Stimulated activated CD4-positive, alpha-beta T cell treated with anti-CD3 and anti-CD28 coated beads, Interleukin-4, amount 100 ng/mL, for 4 hours (primary cell): ENCODE measurements at places on chromosomes 1 and 21.
A peak's percentile ranks its signal among the peaks of the same experiment; 100 is the strongest.

DNA sequence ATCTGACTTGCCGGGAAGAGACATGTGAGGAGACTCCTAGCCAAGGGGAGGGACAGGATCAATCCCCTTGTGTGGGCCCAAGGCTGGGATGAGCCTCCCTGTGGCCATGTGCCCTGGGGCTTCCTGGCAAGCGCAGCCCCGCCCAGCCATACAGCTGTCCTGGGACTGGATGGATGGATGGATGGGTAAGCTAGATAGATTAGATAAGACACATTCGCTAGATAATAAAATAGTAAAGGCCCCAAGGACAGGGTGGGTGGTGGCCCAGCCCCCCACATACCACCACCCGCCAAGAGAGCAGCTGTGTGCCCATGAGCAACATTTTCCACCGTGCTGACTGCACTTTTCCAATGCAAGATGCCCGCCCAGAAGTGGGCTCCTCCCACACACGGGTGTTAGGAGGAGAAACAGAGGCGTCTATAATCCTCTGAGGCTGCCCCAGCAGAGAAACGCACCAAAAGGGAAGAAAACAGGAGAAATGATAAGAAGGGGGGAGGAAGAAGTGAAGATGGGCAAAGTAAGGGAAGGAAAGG lies 25.1 kb downstream of the ZBTB17 start:
- peak; percentile 92 for DNase-seq

DNA sequence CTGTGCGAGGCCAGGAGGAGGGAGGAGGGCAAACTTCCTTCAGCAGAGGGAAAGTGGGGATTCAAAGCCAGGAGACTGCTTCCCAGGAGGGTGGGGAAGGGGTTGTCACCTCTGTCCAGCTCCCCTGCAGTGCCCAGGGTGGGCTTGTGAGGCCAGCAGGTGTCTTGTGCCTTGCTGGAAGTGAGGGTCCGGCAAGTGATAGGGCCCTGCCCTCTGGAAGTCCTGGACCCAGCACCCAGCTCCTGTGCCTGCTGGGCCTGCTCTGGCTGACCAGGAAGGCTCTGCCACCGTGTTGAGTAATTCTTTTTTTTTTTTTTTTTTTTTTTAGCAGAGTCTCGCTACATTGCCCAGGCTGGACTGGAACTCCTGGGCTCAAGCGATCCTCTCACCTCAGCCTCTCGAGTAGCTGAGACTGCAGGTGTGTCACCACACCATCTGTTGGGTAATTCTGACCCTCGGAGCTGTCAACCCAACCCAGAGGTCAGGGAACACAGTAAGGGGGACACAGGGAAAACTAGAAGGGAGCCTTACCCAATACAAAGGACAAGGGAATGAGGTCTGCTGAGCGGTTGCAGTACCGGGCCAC lies 1.0 kb downstream of the BEST4 start:
- DNase-seq = no peak

GRCh38 chr1:101945884-101946283 lies 50.8 kb downstream of the OLFM3 start:
- no peak for DNase-seq

DNA sequence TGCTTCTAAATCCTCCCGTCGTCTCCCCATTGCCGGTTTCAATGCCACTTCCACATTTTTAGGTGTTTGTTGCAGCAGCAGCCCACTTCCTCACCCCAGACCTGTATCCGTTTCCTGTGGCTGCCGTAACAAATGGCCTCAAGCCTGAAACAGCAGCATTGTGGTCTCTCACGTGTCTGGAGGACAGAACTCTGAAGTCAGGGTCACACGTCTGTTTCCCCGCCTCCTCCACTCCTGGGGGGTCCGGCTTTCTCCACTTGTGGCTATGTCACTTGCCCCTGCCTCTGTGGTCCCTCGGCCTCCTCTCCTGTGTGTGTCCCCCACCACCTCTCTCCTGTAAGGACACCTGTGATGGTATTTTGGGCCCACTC lies 21.8 kb downstream of the TRPM2 start:
- no peak for DNase-seq

DNA sequence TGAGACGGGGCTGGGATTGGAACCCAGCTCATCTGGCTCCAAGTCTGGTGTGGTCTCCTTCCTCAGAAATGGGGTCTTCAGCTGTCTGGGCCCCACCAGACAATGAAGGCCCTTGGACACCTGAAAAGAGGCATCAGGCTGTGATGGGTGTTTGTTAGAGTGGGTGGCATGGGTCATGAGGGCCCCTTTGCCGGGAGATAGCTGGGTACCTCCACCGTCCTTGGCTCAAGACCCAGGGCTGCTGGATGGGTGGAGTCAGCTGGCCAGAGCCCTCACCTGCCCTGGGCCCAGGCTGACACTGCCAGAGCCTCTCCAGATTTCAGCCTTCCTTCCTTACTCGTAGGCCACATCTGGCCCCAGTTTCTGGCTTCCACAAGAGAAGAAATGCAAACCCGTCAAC lies 13.4 kb upstream of the TTC22 start:
- DNase-seq = no peak

DNA sequence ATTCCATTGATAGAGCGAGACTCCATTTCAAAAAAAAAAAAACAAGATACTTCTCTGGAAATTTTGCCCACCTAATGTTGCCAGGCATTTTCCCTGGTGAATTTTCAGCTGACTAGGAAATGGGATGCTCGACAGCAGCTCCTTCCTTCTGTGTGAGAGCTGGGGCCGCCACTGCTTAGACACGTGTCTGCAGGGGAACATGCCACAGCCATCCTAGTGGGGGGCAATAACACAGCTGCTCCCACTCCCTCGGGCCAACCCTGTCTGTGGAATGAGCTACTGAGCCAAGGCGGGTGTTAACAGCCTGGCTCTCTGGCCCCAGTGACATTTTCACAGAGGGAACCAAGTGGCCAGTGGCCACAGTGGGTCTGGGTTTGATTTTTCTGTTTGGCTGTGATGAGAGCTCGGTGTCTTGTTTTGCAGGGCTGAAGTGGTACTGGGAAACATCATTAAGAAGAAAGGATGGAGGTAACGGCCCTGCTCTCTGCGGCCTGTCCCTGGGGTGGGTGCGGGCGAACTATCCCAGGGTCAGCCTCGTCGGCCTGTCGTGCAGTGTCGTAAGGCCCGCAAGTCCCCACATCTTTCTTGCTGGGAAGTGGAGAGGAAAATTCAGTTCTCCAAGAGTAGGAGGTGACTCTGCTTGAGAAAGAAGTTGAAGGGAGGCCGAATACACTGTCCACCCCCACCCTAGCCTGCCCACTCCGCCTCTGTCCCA lies 39.2 kb downstream of the KCNAB2 start:
- no peak for DNase-seq

DNA sequence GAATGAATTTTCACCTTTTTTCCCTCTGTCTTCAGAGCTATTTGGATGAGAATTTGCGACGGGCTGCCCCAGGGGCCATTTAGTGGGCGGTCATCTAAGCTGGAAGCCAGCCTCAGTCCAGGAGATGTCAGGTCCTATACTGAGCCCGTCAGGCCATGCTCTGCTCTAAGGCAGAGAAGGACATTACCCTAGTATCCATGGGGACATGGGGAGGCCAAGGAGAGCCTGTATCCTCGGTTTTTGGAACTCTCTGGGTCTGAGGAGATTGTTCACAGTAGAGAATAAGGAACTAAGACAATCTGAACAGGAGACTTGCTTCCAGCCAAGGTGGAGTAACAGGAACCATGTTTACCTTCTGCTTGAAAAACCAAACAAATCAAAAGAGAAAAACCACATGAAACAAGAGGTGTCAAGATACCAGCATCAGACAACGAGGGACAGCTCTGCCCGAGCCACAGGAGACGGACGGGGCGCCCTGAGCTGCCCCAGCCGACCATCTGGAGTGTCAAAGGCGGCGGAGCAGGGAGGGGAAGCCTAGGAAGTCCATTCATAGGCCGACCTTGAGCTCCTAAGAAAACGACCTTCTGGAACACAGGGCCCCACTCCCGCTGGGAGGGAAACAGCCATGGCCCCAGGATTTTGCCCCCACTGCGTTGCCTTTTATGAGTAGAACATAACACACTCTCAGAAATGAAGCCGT lies 20.0 kb upstream of the ADARB1 start:
- no peak for DNase-seq

DNA sequence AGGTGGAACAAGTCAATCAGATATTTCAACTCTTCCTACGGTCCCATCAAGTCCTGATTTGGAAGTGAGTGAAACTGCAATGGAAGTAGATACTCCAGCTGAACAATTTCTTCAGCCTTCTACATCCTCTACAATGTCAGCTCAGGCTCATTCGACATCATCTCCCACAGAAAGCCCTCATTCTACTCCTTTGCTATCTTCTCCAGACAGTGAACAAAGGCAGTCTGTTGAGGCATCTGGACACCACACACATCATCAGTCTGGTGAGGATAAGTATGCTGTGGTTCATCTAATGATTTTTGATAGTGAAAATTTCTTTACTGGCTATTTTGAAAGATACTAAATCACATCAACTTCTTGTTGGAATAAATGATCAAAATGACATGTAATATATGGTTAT lies 67.7 kb upstream of the MPC2 start:
- DNase-seq = no peak

DNA sequence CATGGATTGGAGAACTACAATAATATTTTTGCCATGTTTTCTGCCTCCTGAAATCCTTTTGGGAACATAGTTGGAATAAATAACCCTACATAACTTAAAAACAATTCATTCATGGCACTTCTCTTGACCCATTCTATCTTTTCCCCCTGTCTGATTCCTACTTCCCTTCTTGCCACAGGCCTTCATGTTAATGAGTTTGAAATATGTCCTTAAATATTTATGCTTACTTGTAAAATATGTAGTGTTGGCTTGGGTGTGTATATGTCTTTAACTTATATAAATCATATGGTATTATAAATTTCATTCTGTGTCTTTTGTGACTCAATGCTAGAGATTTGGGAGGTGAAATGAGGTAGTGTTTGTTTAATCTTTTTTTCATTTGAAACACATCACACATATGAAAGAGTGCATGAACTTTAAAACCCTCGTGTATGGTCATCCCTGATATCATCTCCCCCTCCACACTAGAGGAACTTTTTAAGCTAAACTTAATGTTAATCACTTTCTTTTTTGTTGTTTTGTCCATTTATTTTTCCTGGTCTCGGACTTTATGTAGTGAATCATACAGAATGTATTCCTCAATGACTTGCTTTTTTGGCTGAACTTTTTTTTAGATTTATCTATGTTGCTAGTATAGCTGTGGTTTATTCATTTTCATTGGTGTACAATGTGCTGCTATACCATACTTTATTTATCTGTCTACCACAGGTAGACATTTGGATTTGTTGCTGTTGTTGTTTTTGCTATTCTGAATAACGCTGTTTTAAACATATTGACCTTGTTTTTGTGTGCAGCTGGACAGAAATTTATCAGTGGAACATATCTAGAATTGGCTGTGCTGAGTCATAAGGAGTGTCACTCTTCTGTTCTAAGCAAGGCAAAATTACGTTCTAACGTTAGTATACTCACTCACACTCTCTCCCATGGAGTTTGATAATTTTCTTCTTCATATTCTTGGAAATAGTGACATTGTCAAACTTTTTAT lies 441.6 kb downstream of the PLPP3 start:
- no peak for DNase-seq

DNA sequence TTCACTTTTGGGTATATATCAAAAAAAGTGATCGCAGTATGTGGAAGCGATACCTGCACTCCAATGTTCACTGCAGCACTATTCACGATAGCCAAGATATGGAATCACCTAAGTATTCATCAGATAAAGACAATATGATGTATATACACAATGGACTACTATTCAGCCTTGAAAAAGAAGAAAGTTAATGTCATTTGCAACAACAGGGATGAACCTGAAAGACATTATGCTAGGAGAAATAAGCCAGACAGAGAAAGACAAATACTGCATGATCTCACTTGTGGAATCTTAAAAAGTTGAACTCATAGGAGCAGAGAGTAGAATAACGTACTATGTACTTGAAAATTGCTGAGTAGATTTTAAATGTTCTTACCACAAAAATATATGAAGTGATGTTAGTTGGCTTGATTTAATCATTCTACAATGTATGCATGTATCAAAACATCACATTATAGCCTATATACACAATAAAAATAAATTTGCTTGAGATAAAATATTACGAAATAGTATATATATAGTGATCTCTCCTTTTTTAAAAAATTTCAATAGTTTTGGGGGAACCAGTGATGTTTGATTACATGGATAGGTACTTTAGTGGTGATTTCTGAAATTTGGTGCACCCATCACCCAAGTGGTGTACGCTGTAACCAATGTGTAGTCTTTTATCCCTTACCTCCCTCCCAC lies 56.0 kb downstream of the DTL start:
- no peak for DNase-seq

DNA sequence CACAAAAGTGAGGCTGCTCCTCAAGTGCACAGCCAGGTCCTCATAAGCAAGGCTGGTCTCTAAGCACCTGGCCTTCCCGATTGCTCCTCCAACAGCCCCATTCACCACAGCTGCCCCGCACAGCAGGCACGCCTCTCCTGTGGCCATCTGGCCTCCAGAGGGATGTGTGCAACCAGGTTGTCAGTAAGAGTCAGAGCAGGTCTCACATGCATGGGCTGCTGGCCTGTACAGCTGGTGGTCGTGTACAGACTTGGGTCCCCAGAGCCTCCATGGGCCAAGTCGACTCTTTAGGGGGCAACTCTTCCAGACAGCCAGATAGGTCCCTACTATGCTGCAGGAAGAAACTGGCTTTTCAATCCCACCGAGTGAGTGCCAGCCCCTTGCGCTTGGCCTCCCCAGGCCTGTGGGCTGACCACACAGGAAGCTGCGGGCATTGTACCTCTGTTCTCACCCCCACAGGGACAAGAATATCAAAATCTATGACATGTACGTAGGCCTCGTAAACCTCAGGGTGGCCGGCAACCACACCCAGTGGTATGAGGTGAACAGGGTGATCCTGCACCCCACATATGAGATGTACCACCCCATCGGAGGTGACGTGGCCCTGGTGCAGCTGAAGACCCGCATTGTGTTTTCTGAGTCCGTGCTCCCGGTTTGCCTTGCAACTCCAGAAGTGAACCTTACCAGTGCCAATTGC lies 1.4 kb downstream of the PRSS38 start:
- no peak for DNase-seq

DNA sequence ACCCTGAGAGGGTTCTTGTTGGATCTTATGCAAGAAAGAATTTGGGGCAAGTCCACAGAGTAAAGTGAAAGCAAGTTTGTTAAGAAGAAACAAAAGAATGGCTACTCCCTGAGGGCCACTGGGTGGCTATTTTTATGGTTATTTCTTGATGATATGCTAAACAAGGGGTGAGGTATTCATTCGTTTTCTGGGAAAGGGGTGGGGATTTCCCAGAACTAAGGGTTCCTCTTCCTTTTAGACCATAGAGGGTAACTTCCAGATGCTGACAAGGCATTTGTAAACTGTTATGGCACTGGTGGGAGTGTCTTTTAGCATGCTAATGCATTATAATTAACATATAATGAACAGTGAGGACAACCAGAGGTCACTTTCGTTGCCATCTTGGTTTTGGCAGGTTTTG lies 18.2 kb upstream of the IFI6 start:
- no peak for DNase-seq

DNA sequence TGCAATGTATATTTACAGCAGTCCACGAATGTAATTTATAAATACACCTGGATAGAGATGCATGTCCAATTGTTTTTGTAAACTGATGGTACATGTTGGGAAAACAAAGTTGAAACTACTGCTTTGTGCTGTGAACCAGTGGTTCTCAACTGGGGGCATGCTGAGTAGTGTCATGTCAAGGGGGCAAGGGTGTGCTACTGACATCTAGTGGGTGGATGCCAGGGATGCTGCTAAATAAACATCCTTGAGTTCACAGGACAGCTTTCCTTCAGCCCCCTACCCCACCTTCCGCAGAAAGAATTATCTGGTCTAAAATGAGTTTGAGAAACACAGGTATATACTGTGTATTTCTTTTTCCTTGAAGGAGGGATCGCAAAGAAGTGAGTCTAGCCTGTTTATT lies 95.9 kb downstream of the RASAL2 start:
- DNase-seq = no peak

- no peak for DNase-seq
These were observed 155.4 kb upstream of the KCND3 start for GRCh38 chr1:112144733-112145426.
